Neuronal stem cell (in vitro differentiated cells): ENCODE measurements at places on chromosomes 3 and 15.

DNA sequence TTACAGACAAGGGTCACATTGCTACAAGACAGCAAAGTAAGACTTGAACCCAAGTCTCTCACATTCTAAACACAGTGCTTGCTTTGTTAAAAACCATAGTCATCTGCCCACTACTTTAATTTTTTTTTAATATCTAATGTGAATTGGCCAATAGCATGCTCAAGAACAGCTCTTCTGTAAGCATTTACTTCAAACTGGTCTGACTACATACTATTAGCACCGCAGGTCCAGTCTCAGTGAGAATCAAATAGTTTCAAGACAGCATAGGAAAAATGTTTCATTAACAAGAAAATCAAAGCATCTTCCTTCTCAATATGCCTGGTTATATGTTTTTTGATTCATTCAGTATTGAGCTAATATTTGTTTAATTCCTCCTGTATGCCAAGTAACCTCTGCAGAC, 419.9 kb downstream of the ERC2 start:
- no peak for DNase-seq

- no peak for DNase-seq
These were observed 201.1 kb upstream of the CADPS start for GRCh38 chr3:63076357-63076756.

- no peak for DNase-seq
These were observed 183.0 kb downstream of the ABHD5 start for GRCh38 chr3:43873723-43874122.

GRCh38 chr15:95302809-95303208, 1027.7 kb upstream of the NR2F2 start:
- no peak for DNase-seq

- DNase-seq, result no peak
These were observed 19.7 kb downstream of the EBLN2 start for GRCh38 chr3:73081140-73081539.

DNA sequence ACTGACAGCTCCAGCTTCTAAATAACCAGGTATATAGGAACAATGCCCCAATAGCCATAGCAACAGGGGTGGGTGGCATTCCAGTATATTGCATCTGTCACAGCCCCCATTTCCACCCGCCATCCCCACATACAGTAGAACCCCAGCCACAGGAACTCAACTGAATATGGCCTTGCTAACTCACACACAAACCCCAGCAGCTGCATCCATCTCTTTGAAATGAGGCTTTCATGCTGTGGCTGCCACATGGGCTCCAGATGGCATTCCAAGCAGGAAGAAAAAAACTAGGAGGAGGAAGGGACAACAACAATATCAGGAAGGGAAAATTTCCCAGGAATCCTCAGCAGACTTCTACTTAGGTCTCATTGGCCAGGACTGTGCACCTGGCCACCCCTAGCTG, 54.6 kb downstream of the CCR3 start:
- DNase-seq, result no peak

DNA sequence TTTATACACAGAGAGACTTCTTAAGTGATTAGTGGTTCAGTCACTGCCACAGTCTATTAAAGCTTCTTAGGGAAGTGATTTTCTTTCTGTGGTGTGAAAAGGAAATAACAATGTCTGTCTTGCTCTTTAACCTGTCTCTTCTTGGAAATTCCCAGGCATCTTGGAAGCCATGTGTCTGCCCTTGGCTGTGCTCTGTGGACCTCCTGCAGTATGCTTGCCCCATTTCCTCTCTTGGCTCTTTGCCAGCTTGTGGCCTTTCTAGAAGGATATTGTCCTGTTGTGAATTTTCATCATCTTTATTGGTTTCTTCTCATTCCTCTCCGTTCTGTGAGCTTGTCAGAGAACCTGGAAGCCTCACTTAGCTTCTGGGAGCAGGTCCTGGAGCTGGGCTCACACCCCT, 338.4 kb upstream of the C2CD4B start:
- no peak for DNase-seq

DNA sequence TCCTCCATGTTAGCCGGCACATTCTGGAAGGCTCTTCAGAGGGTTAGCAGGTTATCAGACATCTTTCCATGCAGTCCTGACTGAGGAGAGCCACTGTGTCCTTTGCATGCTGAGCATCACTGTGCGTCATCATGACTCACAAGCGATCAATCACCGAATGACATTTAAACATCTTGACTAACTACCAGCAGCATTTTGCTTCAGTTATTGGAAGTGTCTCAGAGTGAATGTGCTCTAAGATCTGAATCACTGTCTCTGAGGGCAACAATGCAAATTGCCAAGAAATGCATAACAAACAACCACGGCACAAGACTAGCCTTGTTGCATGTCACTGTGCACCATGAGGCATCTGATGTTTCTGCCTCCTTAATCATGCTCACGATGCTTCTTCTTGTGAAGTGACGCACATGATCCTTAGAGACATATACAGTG, 18.3 kb upstream of the ATP8B4 start:
- no peak for DNase-seq
